Naive thymus-derived CD4-positive, alpha-beta T cell (primary cell): ENCODE measurements at places on chromosomes 3 and 15. TPM values are rescaled to one million over a fixed set of nuclear protein-coding genes. Genes with fewer than 3 reads are reported as not detected.

- no peaks in the 10 kb centered on the region for H3K4me1 ChIP-seq
- no peak overlapping the region for H3K4me3 ChIP-seq
- DNase-seq, result no peak
- H3K36me3 ChIP-seq, result no peaks in the 10 kb centered on the region
Observed at GRCh38 chr3:131317667-131318066, 63.9 kb upstream of the NUDT16 start.

Gene KBTBD8
- total RNA-seq, result 4.5 TPM

Gene CNTN3
- not detected in 2 replicates for total RNA-seq

DNA sequence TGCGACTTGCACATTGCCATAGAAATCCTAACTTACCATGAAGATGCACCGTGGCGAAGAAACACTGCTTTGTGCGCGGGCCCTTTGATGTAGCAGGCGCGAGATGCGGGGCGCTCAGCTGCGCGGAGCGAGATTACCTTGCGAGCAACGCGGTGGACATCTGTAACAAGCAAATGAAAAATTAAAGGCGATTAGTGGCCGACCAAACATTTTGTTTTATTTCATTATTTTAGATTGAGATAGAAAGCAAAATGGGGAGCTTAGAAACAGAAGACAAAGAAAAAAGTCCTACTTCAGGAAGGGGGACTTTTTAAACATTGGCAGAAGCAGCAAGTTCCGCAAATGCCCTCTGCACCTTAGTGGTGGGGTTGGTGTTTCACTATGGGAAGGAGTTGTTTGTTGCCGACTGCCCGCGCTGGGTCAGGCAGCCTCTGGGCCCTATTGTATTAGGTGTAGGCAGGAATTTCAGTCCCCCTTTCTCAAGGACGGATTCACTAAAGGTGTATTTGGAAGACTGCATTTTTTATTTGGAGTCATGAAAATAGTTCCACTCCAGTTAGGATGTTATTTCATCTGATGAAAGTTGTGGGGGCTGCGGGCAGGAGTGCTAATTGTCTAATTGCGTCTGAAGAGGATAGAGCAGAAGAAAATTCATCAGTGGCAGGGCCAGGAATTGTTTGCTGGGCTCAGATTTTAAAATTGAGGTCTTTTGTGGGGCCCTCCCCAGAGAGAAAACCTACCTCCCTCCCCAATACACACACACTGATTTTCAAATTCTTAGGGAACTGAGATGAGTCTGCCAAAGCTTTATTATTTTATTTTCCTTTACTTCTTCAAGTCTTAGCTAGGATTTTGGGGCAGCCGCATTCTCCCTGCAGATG lies 17.4 kb downstream of the ZIC4 start:
- DNase-seq, result no peak
- no peaks in the 10 kb centered on the region for H3K27me3 ChIP-seq
- no peaks in the 10 kb centered on the region for H3K36me3 ChIP-seq
- H3K4me3 ChIP-seq, result no peak overlapping the region
- H3K27ac ChIP-seq, result no peak overlapping the region
- no peaks in the 10 kb centered on the region for H3K4me1 ChIP-seq

- no peak for DNase-seq
- H3K27ac ChIP-seq, result no peak overlapping the region
Observed at GRCh38 chr15:83858820-83859505, 205.0 kb downstream of the ADAMTSL3 start.
